ENCODE measurements at places on chromosomes 13 and 19. TPM values are rescaled to one million over a fixed set of nuclear protein-coding genes. Genes with fewer than 3 reads are reported as not detected.

PLA2G4C gene
- 19.8 TPM for total RNA-seq

GRCh38 chr19:35381926-35382325, 11.1 kb downstream of the GPR42 start:
- no peak for DNase-seq

- no peak for DNase-seq
Observed at GRCh38 chr13:102817907-102818306, 19.0 kb downstream of the BIVM start.

GRCh38 chr19:40682431-40682964, 8.0 kb downstream of the NUMBL start:
- no peak for DNase-seq

DNA sequence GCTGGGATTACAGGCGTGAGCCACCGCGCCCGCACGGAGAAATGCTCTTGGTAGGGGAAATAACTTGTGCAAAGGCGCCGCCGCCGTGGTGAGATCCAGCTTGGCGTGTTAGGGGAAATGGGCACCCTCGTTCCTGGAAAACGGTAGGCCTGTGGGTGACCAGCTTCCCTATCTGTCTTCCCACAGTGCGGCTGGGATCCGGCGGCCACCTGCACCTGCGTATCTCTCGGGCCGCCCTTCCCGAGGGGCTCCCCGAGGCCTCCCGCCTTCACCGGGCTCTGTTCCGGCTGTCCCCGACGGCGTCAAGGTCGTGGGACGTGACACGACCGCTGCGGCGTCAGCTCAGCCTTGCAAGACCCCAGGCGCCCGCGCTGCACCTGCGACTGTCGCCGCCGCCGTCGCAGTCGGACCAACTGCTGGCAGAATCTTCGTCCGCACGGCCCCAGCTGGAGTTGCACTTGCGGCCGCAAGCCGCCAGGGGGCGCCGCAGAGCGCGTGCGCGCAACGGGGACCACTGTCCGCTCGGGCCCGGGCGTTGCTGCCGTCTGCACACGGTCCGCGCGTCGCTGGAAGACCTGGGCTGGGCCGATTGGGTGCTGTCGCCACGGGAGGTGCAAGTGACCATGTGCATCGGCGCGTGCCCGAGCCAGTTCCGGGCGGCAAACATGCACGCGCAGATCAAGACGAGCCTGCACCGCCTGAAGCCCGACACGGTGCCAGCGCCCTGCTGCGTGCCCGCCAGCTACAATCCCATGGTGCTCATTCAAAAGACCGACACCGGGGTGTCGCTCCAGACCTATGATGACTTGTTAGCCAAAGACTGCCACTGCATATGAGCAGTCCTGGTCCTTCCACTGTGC, 2.4 kb downstream of the GDF15 start:
- DNase-seq: peak; percentile 92

PSG1 gene
- not detected for total RNA-seq

ZNF419 gene
- 12.8 TPM for total RNA-seq

GRCh38 chr13:46354156-46355087, 32.6 kb downstream of the RUBCNL start:
- DNase-seq: no peak

GRCh38 chr19:55082020-55082851, 6.6 kb downstream of the EPS8L1 start:
- DNase-seq: no peak

NCAN gene
- not detected for total RNA-seq

KLK4 gene
- total RNA-seq: not detected

DNA sequence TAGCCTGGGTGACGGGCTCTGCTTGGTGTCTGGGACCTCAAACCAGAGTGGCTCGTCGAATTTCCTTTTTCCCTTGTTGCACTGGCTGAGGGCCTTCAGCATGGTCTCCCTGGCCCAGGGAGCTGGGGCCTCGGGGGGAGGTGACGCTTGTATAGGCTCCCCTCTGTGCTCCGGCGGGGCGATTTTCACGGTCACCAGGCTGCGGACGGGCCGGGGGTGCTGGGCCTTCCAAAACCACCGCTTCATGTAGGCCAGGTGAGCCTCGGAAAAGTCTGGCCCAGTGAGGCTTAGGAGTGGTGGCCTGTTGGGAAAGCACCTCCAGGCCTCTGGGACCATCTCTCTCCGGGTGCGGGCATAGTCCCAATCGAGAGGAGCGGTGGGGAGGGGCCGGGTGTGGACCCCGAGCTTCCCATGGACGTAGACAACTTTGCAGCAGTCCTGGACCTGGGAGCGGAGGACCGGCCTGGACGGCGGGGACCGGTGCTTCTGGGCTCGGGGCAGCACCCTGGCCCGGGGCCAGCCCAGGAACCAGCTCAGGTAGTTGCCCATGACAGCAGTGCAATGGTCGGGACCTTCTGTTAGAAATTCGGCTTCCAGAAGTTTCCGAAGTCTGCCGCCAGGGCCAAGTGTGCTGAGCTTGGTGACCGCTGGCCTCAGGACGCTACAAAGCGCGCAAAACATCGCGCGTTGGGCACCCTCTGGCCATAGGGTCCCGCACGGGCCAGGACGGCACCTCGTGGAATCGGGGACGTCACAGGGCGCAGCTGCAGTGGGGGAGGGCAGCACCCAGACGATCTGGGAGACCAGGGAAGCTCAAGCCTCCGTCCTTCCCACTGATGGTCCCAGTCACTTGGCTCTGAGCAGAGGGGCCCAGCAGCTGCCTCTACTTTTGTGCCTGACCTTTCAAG, 41.6 kb upstream of the MTUS2 start:
- no peak for DNase-seq

- no peak for DNase-seq
Observed at GRCh38 chr13:39095500-39095899, 57.2 kb downstream of the NHLRC3 start.

DNA sequence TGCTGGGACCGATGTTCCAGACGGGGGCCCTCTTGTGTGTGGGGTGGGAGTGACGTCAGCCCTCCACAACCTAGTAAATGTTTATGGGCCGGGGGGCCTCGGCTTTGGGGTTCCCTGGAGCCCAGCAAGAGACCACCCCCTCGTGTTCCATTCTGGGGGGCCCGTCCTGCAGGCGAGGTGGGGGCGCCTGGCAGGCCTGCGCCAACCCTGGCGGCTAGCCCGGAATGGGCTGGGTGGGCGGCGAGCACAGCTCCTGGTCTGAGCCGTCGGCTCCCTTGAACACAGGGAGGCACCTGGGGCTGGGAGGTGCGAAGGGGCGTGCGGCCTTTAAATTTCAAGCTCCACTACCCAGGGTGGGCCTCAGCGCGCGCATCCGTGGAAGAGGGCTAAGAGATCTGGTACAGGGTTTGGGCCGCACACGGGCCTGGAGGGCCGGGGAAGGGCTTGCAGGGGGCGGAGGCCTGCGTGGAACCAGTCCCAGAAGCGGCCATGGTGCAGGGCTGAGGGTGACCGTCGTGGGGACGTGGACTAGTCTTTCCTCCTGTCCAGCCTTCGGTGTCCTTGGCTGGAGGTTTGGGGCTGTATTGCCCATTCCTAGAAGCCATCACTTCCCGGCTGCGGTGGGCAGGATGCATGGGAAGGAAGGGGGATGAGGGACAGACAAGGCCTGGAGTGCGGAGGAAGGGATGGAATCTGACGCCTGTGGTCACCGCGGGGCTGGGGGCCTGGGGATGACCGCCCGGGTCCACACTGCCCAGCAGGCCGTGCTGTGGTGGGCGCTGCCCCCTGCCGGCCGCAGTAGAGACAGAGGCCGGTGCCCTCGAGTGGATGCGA, 11.4 kb downstream of the NDUFA11 start:
- DNase-seq: no peak

DNA sequence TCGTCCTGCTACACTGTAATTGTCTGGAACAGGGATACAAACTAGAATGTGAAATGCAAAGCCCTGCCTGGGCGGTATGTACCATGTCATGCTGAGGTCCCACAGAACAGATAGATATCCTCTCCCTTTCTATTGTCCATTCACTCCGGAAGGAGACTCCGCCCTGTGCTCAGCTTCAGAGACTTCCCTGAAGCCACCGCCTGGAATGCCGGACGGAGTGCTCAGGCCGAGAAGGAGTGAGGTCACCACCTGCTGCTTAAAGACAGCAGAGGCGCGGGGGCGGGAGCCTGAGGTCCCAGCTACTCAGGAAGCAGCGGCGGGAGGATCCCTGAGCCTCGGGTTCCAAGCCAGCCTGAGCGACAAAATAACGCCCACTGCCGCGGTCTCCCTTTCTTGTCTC, 890 bp upstream of the ZNF611 start:
- DNase-seq: peak; percentile 75
